AML-193 (cell line): ENCODE measurements at places on chromosomes 4 and X.

- no peak for DNase-seq
Measured at GRCh38 chr4:18082236-18082635, 60.7 kb upstream of the LCORL start.

GRCh38 chr4:25811374-25811690 is 51.5 kb downstream of the SEL1L3 start:
- no peak for DNase-seq

- DNase-seq, result no peak
Measured at GRCh38 chr4:85029453-85029852, 63.0 kb upstream of the WDFY3 start.

GRCh38 chr4:101599620-101600019 is 190.9 kb upstream of the BANK1 start:
- no peak for DNase-seq

GRCh38 chr4:142961866-142962265 is 115.8 kb upstream of the INPP4B start:
- peak; percentile 86 for DNase-seq

DNA sequence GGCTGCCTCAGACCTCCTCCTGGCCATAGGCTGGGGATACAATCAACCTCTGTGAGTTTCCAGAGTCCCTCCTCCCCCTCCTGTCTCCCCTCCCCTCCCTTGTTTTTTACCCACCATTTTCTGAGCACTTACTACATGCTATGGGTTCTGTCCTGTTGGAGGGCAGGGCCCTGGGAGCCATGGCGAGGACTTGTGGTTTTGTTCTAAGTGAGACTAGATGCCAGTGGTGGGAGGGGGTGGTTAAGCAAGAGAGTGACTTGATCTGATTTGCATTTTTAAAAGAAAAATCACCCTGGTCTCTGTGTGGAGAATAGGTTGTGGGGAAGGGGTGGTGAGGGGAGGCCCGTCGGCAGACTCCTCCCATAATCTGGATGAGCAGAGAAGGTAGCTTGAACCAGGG is 39.5 kb downstream of the EFNB1 start:
- no peak for DNase-seq

DNA sequence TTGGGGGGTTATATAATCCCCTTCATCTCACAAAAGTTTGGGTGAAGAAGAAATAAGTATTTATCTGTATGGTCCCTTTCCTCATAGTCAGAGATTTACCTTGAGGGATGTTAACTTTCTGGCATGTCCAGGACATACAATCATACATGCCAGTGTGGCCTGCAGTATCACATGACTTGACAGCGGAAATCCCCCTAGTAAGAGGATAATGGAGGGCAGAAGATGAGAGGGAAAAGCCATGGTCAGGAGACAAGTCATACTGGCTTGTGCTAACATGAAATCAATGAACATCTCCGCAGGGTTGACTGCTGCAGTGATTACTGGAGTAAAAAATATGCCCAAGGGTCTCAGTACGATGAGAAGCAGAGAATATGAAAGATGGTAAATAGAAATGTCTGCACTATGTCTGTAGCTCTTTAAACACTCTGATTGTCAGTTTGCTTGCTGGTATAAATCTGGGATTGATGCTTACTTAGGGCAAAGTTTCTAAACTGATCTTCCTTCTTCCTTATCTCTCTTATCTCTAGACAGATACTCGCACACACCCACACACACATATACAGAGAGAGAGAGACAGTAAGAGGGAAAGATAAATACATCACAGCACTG is 1385.6 kb upstream of the ADGRL3 start:
- DNase-seq, result no peak

- DNase-seq, result no peak
Measured at GRCh38 chrX:43720082-43720481, 64.0 kb downstream of the MAOA start.
